Activated CD8-positive, alpha-beta memory T cell treated with anti-CD3 and anti-CD28 coated beads, Interleukin-2, amount 10 ng/mL, durations not matched to agents 7 days and 5 days (primary cell): ENCODE measurements at places on chromosomes 6 and 20.

GRCh38 chr20:57443349-57444265 is 52.4 kb downstream of the RBM38 start:
- DNase-seq = no peak

GRCh38 chr6:119584088-119584487 is 234.5 kb upstream of the MAN1A1 start:
- no peak for DNase-seq

- no peak for DNase-seq
Observed at GRCh38 chr20:5908981-5909380, 41.4 kb downstream of the TRMT6 start.

DNA sequence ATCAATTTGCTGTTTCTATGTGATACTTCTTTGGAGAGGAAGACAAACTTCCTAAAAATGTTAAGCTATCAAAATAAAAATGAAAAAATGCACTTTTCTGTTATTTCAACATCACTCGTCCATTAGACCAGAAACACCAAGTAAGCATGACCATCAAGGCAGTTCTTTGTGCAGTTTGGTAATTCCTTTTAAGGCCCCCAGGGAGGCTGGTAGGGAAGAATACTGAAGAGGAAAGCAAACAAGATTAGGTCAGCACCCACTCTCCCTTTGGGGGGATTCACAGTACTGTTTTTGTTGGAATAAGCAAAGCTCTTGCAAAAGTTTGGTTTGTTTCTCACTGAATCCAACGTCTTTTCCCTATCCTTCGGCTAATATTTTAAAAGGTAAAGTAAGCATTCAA is 206.8 kb upstream of the SLC35B3 start:
- no peak for DNase-seq

DNA sequence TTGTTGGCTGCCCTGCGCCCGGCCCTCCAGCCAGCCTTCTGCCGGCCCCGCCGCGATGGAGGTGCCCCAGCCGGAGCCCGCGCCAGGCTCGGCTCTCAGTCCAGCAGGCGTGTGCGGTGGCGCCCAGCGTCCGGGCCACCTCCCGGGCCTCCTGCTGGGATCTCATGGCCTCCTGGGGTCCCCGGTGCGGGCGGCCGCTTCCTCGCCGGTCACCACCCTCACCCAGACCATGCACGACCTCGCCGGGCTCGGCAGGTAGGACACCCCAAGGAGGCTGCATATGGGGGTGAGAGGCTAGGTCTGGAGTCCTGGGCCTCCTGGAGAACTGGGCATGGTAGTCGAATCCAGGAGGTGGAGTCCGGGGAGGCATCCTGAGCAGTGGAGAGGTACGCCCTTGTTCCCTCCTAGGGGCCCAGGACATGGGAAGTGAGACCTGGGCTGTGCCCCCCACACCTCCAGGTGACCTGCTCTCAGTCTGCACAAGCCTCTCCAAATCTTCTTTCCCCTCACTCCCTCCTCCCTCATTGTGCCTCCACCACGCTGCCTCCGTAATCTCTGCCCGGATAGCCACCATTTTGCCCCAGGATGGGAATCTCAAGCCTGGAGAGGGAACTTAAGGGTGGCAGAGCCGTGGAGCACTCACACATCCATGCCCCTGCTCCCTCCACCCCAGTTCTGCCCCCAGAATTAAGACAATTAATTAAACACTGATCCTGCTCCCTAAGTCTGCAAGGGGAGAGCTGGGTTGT is 541 bp downstream of the CDC25B start:
- DNase-seq = peak; percentile 53

DNA sequence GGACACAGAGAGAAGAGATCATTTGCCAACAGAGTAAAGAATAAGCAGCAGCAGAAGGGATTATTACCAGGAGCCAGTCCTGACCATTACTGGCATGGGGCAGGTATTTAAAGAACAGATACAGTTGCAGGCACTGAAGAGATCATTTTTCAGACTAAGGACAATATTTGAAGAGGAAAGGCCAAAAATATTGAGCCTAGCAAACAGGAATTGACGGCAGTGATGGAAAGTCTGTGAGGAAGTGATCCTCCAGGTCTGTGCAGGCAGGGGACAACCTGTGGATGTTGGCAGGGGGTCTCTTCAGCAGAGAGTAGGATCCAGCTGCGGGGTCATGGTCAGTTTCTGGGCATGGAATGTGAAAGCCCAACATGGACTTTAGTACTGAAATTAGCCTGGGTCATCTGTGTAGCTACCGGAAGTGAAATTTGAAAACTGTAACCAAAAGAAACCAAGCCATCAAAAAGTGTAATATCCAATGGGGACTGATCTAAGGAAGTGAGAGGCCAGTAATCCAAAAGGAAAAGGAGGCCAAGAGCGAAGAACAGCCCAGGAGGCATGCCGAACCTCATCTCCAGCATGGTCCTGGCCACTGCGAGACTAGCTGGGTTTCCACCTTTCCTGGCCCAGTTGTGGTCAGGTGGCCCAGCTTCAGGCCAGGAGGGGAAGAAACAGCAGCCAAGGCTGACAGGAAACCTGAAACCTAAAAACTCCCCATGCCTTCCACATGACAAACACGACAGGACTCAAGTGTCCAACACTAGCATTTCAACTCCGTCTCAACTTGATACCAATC is 115.1 kb upstream of the TNFAIP3 start:
- DNase-seq = no peak

DNA sequence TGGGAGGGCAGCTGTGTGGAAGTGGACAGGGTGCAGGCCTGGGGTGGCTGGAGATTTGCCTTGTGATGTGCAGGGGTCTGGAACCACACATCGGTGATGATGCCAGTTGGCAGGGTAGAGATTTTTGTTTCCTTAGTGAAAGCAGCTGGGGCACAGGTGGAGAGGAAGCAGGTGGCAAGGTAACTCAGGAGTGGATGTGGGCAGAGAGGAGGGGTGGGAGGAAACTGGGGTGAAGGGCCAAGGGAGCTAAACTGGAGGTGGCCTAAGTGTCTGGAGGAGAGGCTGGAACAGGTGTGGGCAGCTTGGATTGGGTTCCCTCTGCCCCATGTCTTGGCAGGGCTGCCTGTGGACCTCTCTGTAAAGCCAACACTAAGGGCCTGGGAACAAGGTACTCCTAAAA is 4.7 kb upstream of the SCUBE3 start:
- no peak for DNase-seq

DNA sequence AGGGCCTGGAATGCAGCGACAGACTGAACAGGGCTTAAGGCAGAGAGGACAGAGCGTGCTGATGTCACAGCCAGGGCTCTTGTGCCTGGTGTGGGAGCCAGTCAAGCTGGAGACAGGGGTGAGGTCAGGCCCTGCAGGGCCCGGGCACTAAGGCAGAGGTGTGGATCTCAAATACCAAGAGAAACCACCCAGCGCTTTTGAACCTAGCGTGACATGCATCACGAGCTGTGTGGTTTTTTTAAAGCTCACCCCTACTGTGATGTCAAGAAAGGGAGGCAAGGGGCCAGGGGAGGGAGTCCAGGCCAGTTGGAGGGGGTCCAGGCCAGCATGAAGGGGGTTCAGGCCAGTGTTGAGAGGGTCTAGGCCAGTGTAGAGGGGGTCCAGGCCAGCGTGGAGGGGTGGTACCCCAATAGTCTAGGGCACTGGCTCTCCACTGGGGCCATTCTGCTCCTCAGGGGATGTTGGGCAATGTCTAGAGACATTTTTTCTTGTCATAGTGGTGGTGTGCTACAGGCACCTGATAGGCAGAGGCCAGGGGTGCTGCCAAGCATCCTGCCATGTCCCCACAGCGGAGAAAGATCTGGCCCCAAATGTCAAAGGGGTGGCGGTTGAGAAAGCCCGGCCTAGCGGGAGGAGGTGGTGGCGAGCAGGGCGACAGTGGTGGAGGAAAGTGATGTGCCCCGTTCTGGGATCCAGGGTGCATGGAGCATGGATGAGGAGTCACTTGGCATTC is 42.6 kb downstream of the RBM38 start:
- peak; percentile 81 for DNase-seq

GRCh38 chr6:80186082-80186481 is 79.6 kb downstream of the BCKDHB start:
- no peak for DNase-seq

DNA sequence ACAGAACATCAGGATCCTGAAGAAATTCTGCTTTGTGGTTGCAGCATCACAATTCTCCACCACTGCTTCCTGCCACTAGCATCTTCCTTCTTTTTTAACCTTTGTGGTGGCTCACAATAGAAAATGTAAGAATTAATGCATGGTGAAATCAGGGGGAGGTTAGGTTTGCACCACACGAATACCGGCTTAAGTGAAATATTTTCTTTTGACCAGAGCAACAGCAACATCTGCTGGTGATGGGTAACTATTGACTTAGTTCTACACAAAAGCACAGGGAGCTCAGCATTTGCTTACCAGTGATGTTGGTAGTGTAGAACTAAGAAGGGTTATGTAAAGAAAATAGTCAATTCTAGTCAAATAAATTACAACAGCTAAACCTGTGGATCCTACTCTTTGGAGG is 280.5 kb downstream of the SYNE1 start:
- DNase-seq = no peak

DNA sequence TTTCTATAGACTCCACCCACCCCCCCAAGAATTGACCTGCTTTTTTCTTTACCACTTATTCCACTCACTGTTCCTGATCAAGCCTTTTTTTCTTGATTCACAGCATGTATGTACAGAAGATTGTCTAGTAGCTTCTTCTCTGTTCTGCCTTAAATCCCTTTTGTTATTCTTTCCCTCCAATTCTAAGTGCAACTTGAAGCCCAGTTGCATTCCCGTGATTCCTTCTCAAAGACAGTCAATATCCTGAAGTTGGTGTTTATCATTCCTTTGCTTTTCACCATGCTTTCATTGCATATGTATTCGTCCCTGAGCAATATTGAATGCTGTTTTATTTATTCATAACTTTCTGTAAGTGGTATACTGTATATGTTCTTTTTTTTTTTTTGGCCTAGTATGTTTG is 21.0 kb downstream of the XRN2 start:
- no peak for DNase-seq

GRCh38 chr6:112749673-112750072 is 402.5 kb downstream of the RFPL4B start:
- no peak for DNase-seq

DNA sequence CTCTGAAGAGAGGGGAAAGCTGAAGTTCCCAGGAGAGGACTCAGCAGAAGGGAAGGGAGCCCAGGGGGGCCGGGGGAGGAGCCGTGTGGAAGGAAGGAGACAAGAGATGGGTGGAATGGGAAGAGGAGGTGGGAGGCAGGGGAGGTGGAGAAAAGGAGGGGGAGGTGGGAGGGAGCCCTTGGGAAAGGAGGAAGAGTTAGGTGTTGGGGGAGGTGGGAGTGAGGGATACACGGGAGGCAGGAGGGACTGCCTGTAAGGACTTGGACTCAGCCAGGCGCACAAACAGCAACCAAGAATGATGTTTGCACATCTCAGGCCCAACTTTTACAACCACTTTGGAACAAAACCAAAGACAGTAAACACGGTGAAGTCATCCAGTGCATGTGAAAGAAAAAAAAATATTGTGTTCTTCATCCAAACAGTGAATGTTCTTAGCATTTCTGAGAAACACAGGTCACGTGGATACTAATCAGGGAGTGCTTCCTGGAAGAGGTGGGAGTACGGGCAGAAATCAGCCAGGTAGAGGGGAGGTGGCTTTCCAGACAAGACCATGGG is 17.4 kb upstream of the LSM14B start:
- no peak for DNase-seq

- DNase-seq = peak; percentile 68
Observed at GRCh38 chr6:52284131-52284459, 447 bp downstream of the MCM3 start.

DNA sequence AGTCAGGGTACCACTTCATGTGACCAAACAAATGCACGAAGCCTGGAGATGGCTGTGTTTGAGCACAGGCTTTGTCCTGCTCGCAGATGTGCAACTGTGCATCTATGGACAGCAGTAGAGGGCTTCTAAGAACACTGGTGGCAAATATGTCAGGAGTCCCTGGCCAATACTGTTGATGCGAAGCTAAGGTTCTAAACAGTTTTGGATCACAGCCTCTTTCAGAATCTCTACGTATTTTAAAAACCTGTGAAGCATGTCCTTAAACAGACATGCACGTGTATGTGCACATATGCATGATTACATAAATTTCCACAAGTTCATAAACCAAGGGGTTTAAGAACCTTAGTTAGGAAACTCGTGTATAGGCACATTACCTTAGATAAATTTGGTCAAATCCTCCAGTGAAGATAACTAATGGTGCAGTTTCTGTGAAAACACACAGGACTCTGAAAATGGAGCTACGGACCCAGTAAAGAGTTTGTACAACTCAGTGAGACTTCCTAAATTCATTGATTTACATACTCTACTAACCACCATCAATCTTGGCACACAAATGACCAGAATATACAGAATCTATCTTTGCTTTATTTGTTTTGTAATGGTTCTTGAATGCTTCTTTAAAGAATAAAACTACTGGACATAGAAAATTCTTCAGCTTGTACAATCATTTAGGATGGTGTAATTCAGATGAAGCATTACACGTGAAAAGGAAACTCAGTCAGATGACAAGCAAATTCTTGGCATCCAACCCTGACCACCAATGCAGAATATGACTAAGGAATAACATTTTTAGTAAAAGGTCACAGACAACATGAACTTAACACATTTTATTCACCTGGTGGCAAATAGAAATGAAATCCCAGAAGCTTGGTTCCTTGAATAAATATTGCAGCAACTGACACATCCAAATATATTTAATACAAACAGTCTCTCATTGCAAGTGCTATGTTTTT is 27.4 kb downstream of the KCNQ5 start:
- peak; percentile 44 for DNase-seq

GRCh38 chr6:106182455-106182854 is 96.3 kb downstream of the PRDM1 start:
- peak; percentile 82 for DNase-seq

GRCh38 chr6:151060766-151061531 is 178.8 kb upstream of the AKAP12 start:
- no peak for DNase-seq

DNA sequence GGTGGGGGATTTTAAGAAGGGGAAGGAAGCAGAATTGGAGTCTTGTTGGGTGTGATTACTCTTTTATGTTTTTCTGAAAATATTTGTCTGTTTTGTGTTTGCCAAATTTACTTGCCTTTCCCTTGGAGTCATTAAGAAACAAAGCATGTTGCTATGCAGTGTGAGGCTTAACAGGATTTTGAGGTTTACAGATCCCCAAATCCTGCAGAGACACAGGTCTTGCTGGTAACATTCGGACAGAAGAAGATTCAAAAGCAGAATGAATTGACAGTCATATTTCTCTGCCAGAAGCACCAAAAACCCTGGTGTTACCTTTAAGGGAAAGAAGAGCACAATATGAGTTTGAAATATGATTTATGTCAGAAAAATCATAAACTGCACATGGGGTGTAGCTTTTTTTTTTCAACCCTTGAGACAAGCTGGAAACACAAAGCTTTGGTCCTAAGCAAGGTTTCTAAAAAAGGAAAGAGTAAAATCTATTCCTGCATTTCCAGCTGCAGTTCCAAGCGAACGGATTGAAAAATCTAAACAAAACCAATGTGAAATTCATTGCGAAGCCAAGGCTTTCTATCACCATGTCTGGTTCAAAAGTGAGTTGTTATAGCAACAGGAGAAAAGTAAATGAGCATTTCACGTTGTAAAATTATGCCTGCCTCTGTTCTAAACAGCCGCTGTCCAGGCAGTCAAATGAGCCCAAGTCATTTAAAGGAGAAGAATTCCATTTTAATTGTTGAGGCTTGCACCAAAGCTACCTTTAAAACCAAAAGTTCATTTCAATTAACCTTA is 358.9 kb upstream of the SASH1 start:
- DNase-seq = no peak

GRCh38 chr20:7196481-7196880 is 429.0 kb downstream of the BMP2 start:
- DNase-seq = no peak

- DNase-seq = no peak
Observed at GRCh38 chr6:16146527-16146955, 17.7 kb downstream of the MYLIP start.

GRCh38 chr6:101085327-101085726 is 204.2 kb upstream of the ASCC3 start:
- DNase-seq = no peak

- DNase-seq = no peak
Observed at GRCh38 chr6:32867022-32867477, 13.1 kb downstream of the PSMB9 start.
